ENCODE measurements at places on chromosomes 2 and 18. TPM values are rescaled to one million over a fixed set of nuclear protein-coding genes. Genes with fewer than 3 reads are reported as not detected.

GRCh38 chr2:77520641-77521547 is 1.3 kb downstream of the LRRTM4 start:
- DNase-seq, result no peak

DNA sequence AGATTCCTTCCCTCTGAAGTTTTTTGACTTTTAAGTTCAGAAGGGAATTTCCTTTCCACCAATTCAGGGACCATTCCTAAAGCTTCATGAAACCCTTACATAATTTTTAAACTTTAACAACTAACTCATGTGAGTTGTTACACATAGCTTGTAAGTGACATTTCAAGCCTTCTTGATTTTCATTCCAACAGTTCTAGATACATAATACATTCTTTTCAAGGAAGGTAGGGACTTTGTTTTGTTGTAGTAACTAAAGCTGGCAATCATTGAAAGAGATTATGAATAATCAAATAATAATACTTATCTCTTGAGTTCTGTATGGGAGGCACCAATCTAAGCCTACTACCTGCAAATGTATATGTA is 45.4 kb downstream of the SETBP1 start:
- DNase-seq, result no peak

- DNase-seq, result no peak
These were observed 26.2 kb upstream of the XDH start for GRCh38 chr2:31440764-31441163.

DNA sequence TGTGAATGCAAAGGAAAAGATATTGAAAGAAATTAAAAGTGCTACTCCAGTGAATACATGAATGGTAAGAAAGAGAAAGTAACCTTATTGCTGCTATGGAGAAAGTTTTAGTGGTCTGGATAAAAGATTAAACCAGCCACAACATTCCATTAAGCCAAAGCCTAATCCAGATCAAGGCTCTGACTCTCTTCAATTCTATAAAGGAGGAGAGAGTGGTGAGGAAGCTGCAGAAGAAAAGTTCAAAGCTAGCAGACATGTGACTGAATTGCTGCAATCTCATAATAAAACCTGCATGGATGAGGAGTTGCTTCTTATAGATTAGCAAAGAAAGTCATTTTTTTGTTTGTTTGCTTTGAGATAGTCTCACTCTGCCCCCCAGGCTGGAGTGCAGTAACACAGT is 130.2 kb downstream of the DNAH6 start:
- DNase-seq, result no peak

GRCh38 chr2:56534321-56534720 is 350.5 kb downstream of the CCDC85A start:
- no peak for DNase-seq

The SLC39A6 gene
- total RNA-seq, result 28.2 TPM

The NLRC4 gene
- not detected for total RNA-seq

- DNase-seq, result no peak
These were observed 76.0 kb downstream of the RNF144A start for GRCh38 chr2:6993229-6993640.

The DLX1 gene
- total RNA-seq, result 0.87 TPM

DNA sequence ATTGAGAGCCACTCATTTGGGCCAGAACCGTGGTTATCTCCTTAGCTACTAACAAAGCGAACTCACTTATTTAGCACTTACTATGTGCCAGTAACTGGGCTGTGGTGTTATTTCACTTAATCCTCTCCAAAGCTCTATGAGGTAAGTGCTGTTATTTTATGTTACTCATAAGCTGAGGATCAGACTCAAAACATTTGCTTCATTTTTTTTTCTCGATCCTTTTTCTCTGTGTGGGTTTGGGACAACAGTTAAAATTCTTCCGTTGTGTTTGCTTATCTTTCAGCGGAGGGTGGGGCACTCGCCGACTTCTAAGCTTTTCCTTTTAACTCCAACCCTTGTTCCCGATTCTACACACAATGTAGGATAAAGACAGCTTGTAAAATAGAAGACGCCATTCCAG is 52.8 kb downstream of the TMEM178A start:
- no peak for DNase-seq

- no peak for DNase-seq
These were observed 150.7 kb downstream of the RAB3GAP1 start for GRCh38 chr2:135202751-135203150.

DNA sequence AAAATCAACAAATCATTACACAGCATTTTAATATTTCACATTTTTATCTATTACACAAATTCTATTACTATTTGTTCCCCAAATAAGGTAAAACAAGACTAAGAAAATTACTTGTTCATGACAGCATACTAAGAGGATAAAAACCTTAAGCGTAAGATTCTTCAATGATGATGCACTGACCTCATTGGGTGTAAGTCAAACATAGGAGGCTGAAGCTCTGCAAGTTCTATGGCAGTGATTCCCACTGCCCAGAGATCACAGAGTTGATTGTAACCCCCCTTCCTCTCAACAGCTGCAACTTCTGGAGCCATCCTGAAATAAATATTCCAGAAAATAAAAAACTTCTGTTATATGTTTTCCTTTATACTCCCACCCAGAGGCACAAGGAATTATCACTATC is 82.2 kb upstream of the CDKL4 start:
- DNase-seq, result no peak

DNA sequence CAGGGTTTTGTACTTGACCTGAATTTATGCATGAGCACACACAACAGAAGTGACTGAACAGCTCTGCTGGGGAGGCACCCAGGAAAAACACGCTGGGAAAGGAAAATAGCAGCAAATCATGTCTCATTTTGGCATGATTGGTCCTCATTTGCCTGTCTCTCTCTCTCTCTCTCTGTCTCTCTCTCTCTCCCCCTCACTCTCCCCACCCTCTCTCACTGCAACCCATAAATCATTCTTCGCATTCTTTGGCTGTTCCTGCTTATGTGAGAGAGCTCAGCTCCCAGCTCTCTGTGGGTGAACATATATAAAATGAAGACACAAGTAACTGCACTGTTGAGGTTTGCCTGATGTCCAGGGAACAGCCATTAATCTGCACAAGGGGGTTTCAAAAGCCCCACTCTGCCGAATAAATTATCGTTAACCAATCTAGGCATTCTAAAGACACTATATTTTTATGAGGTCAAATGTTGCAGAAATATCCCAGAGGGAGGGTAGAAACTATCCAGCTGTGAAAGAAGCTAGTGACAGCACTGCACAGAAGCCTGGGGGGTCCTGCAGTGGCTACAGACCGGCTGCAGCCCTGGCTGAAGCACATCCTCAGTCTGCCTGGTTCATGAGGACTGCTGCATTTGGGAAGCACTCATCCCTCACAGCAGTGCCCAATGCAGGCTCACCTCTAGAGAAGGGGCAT is 260.3 kb downstream of the AFF3 start:
- DNase-seq, result no peak

- DNase-seq, result no peak
These were observed 86.1 kb upstream of the SCG2 start for GRCh38 chr2:223688094-223688835.

Measured in endothelial cell (in vitro differentiated cells).